ENCODE measurements at places on chromosomes 7 and 10. TPM values are rescaled to one million over a fixed set of nuclear protein-coding genes. Genes with fewer than 3 reads are reported as not detected.

DNA sequence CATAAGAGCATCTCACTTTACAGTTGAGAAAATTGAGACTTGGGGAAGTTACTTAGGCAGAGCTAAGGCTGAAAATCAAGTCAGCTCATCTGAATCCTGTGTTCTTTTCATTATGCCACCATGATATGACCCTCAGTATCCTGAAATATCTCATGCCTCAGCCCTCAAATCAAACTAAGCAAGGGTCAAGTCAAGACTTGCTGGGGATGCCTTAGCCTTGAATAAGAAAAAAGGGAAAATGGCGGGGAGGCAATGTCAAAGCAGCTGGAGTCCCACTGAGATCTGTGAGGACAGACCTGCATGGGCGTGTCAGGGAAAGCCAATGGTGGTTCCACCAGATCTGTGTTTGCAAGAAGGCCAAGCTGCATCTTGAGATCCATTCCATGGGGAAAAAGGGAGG lies 91.0 kb upstream of the CACUL1 start:
- DNase-seq, result no peak

GRCh38 chr10:103930449-103930848 lies 12.5 kb upstream of the STN1 start:
- no peak for DNase-seq

Gene SYCE1
- total RNA-seq, result not detected

Gene GBX1
- not detected for total RNA-seq

DNA sequence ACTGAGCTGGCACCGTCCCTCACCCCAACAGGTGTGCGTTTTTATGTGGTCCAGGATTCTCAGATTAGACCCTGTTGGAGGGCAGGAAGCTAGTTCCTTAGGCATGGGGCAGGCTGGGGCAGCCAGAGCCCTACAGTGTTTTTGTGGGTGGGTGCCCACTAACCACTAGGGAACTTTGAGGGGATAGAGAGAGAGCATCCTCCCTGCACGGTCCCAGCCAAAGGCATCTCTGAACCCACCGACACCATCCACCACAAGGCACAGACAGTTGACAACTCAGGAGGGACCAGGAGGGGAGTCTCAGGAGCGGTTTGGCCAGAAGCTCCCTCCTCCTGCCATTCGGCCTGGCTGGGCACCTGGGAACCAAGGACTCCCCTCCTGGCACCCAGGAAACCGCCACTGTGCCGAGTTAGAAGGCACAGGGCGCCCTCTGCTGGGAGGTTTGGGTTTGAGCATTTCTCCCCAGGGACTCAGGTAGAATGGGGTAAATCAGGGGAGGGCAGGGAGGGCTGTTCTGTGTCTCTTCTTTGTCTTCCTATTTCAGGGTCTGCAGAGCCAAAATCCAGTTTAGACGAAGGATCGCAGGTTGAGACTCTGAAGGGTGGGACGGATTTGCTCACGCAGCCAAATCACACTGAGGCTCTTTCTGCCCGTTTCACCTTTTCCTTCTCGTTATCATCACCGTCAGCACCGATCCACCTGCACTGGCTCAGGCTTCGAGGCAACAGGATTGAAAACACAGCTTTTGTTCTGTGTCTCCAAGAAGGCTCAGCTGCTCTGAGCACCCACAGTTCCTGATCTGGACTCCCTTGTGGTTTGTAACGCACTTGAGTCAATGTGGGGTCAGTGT lies 84.8 kb upstream of the COL13A1 start:
- no peak for DNase-seq

- no peak for DNase-seq
Observed at GRCh38 chr10:64345856-64346255, 824.7 kb downstream of the REEP3 start.

DNA sequence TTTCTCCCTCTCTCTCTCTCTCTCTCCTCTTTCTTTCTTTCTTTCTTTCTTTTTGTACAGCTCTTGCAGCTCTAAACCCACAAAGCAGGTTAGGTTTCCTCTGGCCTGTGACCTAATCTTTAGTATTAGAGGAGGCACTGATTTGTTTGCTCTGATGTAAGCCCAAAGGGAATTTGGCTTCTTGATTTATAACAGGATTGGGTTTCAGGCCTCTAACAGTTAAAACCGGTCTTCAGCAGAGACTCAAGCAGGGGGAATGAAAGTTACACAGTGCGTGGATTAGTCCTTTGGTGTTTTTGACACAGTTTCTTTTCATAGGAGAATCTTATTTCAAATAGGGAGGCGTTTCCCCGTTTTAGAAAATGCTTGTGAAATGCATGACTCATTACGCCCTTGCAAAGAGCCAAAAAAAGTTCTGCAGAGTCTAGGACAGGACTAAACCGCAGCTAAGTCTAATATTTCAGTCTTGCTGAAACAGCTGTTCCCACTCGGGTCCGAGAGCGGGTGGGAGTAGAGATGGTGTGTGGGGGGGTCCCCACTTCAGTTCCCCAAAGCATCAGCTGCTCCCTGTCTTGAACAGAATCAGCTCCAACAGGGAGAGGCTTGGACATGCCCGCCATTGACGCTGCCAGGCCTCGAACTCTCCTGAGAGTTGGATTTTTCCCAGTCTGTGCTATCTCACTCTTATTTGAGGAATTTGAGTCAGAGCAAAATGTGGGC lies 296.5 kb upstream of the PITRM1 start:
- DNase-seq, result no peak

DNA sequence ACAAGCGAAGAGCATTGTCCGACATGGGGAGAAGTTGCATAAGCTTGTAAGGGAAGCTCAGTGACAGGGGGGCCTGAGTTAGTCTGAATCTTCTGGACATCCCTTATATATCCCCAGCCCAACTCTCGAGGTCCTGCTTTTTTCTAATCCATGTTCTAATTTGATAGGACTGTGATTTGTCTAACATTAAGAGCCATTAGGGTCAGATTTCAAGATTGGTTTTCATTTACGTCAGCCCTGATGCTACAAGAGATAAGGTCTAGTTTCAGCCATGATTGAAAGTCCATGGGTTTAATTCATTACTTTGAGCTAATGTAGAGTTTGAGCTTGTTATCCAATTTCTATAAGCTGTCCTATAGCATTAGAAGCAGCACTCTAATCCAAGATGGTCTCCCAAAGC lies 20.3 kb downstream of the TLX1 start:
- DNase-seq, result no peak

DNA sequence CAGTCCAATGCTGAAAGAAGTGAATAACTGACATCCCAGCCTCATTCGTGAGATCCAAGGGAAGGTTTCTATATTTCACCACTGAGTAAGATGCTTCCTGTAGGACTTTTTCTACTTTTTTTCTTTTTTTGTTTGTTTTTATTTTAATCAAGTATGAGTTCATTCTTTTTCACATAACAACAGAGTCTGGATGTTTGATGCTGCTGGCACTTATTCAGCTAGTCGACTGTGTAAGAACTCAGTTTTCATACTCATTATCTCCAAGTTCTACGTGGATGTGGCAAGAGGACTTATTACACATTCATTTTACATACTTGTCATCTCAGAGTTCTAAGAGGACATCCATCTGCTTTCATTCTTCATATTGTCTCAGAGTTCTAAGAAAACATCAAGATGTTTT lies 86.9 kb downstream of the CPXM2 start:
- no peak for DNase-seq

- no peak for DNase-seq
Observed at GRCh38 chr7:32074787-32075585, 4.8 kb upstream of the PDE1C start.

DNA sequence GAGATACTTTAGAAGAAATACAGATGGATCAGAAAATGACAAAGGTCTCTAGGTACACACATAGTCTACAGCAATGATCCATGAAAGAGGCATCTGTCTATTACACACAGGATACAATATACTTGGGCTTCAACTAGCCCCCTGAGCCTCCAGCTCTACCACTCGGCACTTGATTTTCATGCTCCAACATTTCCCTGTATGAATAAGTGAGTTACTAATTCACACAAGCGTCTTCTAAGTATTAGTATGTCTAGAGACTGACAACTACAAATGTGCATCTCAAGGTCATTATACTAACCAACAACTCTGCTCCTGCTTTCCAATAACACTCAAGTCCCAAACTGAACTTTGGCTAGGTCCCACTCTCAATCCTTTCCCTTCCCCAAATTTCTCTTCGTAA lies 8.3 kb downstream of the FAM204A start:
- no peak for DNase-seq

Gene FFAR4
- total RNA-seq, result 0.92 TPM

Gene C7orf33
- not detected for total RNA-seq

DNA sequence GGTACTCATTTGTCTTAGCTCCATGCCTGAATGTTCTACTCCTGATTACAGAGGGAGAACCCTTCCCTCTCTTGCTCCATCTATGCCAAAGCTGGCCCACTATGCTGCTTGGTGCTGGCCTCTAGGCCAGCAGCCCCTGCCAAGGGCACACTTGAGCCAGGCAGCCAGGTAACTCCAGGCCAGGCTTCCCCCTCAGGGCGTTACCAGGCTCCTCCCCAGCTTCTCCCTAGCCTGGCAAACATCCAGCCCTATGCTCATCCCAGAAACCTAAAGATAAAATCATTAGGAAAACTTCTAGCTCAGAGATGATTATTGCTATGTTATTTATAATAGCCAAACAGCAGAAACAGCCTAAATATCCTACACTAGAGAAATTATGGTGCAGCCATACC lies 103.7 kb downstream of the KCNMA1 start:
- DNase-seq, result no peak

Gene PDGFA
- 18.5 TPM for total RNA-seq

DNA sequence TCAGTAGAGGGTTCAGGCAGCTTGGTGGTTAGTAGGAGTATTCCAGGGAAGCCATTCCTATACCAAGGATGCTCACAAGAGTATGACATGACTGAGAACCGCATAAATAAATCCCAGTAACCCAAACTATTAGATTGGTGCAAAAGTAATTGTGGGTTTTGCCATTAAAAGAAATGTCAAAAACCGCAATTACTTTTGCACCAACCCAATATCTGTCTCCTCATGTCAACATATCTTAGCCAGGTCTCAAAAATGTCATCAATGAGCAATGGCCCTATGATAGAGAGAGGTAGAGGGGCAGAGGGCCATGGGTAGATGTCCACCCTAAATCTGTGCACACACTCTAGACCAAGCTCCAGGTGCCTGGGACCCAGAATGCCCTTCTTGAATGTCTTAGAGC lies 23.6 kb downstream of the NEUROD6 start:
- no peak for DNase-seq

- no peak for DNase-seq
Observed at GRCh38 chr10:51031950-51032349, 42.3 kb upstream of the PRKG1 start.

DNA sequence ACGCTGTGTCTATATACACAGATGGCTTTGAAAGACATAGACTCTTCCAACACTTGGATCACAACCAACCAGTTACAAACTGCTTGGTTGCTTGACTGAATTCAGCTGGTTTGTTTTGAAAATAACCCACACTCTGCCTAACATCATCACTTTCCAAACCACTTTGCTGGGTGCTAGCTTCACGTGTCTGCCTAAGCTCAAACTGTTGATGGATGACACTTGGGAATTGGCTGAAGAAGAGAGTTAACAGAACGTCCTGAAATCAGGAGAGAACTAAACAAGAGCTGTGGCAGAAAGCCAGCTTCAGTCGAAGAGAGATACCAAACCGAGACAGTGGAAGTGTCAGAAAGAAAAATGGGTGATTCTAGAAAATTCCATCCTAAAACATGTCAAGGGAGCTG lies 420.8 kb upstream of the AUTS2 start:
- DNase-seq, result no peak

- no peak for DNase-seq
Observed at GRCh38 chr10:98885378-98885777, 350.3 kb downstream of the HPSE2 start.

- DNase-seq, result no peak
Observed at GRCh38 chr7:124840435-124840834, 74.8 kb upstream of the GPR37 start.

- no peak for DNase-seq
Observed at GRCh38 chr7:67771846-67772605, 775.4 kb downstream of the TYW1 start.

Gene GRM3
- total RNA-seq, result not detected

Gene CEP41
- 13.2 TPM for total RNA-seq

DNA sequence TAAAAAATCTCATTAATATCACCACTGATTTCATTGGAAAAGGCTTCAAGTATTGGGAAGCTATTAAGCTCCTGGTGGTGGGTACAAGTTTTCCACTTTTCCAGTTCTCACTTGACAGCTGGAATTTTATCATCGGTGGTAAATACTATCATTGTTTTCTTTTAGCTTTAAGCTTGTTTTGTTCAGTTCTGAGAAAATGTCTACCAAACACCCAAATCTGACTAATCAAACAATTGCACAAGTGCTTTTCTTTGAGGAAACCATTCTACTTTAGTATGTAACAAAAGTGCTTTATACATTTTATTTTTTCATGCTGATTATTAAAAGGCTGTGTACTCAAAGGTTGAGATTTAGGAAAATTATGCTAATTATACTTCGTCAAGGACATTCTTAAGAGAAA lies 7.9 kb downstream of the PRPF18 start:
- DNase-seq, result no peak

Gene TAS2R41
- total RNA-seq, result not detected

DNA sequence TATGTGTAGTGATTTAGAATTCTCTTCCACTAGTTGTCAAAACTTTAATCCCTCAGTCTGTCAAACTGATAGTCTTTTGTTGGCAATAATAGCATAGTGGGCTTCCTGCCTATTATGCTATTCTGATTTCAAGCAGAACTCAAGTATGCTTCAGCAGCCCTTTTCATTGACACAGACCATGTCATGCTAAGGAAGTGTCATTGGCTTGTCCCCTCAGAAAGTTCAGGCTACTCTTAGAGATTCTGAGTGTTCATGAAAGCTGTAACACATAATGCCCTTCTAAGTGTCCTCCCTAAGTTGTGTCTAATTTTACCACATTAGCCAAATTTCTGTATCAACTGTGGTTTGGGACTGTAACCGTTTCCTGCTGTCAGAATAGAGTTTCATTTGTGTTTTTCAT lies 198.7 kb downstream of the THSD7A start:
- DNase-seq, result no peak

Gene CUZD1
- total RNA-seq, result 2.9 TPM

Gene ASZ1
- not detected for total RNA-seq
